ENCODE measurements at places on chromosomes 5 and 9.

- DNase-seq = no peak
Observed at GRCh38 chr9:36877239-36877638, 156.8 kb downstream of the PAX5 start.

DNA sequence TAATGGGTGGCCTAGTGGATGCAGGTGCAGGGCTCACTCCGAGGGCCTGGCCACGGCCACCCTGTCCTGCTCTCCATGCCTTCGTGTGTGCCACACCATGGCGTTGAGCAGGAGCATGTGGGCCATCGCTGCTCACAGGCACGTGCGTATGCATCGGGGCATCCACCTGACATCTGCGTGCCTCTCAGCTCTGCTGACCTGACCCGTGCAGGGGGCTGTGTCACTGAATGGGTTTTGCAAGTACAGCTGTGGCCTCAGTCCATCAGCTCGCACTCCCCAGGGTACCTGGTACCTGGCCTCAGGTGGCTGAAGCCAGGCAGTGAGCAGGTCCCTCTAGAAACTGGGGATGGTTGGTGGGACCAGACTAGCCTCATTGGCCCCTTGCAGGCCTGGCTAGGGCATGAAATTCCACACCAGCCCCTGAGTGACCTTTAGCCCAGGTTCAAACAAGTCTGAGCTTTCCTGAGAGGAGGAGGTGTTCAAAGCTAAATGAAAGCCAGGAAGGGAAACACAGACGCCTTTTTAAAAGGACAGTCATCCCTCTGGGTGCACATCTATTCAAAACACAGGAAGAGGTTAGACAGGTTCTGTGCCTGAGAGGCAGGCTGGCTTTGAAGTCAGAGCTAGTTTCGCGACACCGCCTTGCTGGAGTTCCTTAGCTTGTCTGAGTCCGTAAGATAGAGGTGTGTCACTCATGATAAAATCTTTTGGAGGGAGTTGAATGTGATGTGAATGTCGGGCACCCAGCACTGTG is 74.0 kb downstream of the MACROH2A1 start:
- no peak for DNase-seq

DNA sequence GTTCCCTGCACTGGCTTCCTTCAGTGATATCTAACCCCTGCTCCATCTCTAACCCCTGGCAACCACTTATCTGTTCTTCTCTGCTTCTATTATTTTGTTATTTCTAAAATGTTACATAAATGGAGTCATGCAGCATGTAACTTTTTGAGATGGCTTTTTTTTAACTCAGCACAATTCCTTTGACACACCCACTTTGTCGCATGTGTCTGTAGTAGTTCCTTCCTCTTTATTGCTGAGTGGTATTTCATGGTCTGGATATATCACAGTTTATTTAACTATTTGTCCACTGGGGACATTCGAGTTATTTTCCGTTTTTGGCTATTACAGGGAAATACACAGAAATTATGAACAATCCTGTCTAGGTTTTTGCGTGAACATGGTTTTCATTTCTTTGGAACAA is 200.2 kb downstream of the TRIO start:
- peak; percentile 55 for DNase-seq

- no peak for DNase-seq
Observed at GRCh38 chr9:84139296-84140070, 158.9 kb downstream of the RMI1 start.

DNA sequence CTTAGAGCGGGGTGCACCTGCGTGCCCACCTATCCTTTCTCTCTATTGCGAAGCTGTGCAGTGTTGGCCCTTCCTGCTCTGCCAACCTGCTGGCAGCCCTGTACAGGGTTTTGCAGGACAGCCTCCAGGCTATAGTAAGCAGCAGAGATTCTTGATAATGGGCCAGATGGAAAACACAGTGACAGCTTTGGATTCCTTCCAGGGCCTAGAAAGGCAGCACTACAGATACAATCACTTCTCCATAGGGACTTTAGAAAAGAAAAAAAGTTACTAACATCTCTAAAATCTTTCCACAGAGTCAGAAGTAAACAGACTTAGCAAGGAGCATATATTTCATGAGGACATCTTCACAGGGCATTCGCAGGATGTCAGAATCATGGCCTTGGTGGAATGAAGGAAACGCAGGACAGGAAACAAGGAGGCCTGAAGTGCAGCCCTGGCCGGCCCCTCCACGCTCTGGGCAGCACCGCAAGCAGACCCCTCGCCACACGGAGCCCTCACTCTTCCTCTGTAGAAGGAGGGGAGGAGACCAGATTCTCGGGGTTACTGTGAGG is 172.1 kb upstream of the GAS1 start:
- DNase-seq = no peak

All from hematopoietic multipotent progenitor cell treated with erythropoietin and hydrocortisone succinate and interleukin-3 and kit ligand, for 4 days (in vitro differentiated cells).